Activated CD8-positive, alpha-beta memory T cell treated with anti-CD3 and anti-CD28 coated beads for 24 hours (primary cell): ENCODE measurements at places on chromosomes 1 and 21.

DNA sequence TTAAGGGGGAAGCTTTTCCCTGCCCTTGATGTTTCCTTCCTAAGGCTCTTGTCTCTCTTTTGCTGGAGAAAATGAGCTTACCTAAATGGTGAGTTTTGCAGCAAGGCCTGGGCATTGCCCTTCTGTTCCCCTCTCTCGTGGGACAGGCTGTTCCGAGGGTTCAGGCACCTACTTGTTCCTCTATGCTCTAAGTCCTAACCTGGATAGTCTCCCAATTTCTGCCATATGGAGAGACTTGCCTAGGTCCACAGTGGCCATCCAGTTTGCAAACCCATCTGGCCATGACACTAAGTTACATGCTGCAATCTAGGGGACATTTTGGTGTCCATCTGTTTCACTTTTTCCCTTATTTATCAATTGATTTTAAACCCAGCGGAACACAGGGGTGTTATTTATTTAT is 192.0 kb upstream of the KIAA0040 start:
- no peak for DNase-seq

DNA sequence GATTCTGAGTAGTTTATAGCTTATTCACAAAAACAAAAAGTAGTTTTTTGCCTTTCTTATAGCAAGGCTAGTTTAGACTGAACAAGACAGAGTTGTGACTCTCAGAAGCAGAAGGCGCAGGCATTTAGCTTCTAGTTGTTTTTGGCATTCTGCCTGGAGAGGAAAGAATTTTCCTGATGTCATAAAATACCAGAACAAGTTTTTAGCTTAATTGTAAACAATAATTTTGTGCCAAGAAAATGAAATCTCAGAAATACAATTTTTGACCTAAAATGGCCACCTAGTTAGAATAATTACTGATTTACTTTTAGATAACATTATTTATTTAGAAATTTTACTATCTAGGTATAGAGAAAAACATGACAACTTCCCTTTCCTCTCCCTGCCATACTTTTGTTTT is 1.0 kb downstream of the DNAJB4 start:
- DNase-seq = no peak

DNA sequence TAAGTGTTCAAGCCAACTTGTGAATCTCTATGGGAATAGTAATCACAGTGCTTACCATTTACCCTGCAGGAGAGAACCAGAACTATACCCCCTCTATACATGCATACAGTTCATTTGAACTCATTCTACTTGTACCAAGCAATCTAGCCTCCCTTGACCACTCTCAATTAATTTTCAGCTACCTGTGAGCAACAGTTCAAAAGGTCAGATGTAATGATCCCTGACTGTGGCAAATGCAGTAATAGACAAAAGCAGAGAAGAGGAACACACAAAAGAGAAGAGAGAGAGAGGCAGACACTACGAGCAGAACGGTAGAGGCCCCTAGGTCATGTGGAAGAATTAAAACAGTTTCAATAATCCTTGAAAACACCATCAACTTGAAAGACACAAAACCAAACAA is 52.8 kb downstream of the FMO4 start:
- no peak for DNase-seq

DNA sequence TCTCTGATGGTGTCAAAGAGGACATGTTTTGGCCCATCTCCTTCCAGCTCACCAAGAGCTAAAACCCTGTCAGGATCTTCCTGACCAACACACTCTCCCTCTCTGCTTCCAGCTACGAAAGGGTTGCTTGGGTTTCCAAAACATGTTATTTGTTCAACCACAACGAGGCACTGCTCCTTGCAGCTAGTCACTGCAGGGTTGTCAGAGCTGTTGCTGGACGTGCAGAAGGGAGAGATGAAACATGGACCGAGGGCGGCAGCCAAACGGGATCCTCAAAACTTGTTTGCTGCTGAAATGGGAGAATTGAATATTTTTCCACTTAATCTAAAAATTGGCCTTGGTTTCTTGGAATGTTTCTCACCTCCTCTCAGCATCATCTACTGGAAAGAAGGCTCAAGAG is 12.4 kb downstream of the ZBTB18 start:
- DNase-seq = no peak

GRCh38 chr1:85225624-85226380 is 25.0 kb upstream of the SYDE2 start:
- DNase-seq = no peak

GRCh38 chr1:54360165-54361005 is 45.8 kb downstream of the SSBP3 start:
- no peak for DNase-seq

DNA sequence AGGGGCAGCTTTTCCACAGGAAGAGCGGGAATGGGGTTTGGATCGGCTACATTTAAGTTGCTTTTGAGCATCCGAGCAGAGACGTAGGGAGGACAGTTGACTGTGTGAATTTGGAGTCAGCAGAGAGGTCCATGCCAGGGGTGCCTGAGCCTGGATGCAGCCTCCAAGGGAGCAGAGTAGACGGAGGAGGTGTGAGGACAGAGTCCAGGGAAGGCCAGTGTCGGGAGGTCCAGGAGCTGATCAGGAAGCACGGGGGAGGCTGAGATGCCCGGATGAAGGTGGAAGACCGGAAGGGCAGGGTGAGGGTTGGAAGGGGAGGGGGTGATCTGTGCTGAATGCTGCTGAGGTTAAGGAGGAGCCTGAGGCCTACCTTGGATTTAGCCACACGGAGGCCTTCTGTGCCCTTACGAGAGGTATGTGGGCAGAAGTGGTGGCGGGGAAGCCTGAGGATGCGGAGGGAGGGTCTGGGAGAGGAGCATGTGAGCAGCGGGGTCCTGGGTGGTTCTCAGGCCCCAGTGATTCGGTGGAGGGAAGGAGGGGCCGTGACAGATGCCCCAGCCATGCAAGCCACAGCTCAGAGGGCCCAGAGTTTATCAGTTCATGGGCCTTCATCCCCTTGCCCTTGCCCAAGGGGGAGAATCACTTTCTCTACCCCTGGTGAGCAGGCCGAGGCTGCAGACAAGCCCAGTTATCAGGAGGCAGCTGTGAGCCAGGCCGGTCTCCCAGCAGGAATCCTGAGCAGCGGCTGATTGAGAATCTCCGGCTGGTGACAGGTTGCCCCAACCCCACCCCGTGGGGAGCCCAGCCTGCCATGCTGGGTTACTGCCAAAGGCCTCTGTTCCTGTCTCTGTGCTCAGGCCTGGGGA is 54.0 kb upstream of the ACTL8 start:
- no peak for DNase-seq

GRCh38 chr1:152313319-152313801 is 11.7 kb downstream of the FLG start:
- no peak for DNase-seq

- DNase-seq = no peak
Observed at GRCh38 chr21:45325206-45326168, 37.8 kb upstream of the POFUT2 start.

DNA sequence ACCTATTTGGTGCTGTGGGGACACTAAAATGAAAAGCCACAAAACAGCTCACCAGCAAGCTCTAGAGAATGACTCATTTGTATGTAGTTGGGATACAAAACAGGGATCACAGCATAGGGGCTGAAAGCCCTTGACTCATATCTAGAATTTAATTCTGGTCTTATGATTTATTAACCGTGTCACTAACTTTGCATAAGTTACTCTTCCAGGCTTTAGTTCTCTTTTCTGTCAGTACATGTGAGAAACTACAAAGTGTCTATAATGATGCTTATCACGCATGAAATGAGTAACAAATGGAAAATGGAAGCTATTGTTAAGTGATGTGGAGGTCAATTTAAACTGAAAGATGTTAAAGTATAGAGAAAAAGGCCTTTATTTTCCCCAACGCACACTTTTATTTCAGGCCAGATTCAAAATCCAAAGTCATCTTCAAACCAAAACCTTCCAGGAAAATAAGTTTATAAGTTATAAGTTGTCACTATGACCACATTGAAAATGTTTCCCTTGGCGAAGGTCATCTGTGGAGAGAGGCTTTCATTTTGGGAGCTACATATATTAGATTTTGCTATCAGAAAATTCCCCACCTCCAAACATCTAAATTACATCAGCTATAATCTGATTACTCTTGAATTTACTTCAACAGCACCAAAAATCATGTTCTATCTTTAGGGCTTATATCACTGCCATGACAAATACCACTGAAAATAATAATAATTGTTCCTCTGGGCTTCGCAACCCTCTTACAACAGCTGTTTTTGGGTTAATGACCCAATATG is 430.5 kb downstream of the MRPL39 start:
- no peak for DNase-seq

DNA sequence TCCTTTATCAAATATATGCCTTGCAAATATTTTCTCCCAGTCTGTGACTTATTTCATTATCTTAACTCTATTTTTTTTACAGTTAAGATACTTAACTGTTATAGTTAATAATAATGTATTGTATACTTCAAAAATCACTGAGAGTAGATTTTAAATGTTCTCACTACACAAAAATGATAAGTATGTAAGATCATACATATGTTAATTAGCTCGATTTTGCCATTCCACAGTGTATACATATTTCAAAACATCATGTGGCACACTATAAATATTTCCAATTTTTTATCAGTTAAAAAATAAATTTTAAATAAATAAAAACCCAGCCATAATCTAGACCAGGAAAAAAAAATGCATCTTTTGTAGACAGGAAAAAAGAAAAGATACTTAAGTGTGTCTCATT is 27.2 kb downstream of the CTTNBP2NL start:
- DNase-seq = no peak

DNA sequence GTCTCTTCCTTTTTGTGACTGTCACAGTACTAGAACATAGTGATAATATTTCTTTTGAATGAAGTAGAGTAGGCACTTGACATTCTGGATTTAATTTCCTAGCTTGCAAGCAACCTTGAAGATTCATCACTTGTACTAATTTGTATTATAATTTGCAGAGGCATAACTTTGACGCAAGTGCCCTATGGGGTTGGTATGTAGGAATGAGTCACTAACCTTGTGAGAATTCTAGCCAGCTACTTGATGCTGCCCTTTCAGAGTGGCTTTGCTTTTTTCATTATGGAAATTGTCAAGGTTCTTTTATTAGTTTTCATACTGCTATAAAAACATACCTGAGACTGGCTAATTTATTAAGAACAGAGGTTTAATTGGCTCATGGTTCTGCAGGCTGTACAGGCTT is 13.7 kb upstream of the DPH5 start:
- DNase-seq = no peak

DNA sequence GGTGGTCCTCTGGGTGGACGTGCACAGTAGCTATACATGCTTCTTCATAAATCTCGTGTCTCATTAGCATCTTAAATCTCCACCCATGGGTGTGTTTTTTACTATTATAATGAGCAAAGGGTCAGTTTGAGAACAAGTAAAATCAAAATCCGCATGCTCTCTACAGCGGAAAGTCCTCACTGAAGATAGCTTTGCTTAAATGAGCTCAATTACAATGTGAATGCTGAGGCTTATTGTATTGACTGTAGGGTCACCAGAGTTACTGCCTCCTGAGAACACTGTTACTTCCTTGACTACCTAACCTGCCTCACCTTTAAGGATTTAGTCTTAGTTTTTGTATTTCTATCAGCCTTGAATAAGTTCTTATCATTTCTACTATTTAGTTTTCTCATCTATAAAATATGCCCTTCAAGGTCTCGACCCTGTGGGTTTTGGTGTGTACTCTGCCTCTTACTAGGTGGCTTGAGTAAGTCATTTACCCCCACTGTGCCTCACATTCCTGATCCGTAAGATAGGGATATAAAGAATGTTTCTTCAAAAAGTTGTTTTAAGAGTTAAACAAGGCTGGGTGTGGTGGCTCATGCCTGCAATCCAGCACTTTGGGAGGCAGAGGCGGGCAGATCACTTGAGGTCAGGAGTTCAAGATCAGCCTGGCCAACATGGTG is 7.9 kb downstream of the SLAMF7 start:
- DNase-seq = no peak

DNA sequence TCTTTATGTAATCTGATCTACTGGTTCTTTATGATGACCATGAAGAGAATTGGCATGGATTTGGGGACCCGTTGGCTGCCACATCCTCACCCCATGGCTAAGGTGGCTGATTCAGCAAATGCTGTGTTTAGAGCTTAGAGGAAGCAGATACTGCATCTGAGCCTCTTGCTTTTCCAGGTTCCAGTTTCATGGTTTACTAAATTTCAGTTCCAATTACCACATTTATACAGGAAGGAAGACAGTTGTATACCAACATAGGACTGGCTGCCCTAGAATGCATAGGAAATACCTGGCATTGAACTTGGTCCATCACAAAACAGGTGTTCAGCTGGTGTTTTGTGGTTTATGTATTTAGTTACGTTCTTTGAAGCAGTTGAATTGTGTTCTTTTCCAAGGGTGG is 107.1 kb downstream of the ST3GAL3 start:
- DNase-seq = no peak

- peak; percentile 80 for DNase-seq
Observed at GRCh38 chr1:247373721-247374141, 42.1 kb upstream of the ZNF496 start.

DNA sequence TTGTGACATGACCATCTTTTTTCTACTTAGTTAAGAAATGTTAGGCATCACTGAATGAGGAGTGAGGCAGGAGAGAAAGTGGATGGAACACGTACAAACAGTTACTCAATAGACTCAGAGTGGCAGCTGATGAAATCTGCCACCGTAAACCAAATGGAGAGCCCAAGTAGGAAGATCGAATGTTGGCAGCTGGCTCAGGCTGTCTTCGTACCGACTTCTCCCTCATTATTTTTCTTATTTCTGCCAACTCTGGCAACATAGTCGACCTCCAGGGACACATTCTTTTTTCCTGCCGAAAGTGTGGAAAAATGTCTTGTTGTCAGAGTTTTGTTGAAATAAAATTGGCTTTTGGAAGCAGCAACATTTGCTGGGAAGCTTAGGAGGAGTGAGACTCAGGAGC is 143.3 kb downstream of the GREM2 start:
- DNase-seq = no peak

- no peak for DNase-seq
Observed at GRCh38 chr1:246893191-246893939, 38.4 kb downstream of the AHCTF1 start.

GRCh38 chr1:224432672-224433040 is 1.9 kb downstream of the WDR26 start:
- DNase-seq = no peak

DNA sequence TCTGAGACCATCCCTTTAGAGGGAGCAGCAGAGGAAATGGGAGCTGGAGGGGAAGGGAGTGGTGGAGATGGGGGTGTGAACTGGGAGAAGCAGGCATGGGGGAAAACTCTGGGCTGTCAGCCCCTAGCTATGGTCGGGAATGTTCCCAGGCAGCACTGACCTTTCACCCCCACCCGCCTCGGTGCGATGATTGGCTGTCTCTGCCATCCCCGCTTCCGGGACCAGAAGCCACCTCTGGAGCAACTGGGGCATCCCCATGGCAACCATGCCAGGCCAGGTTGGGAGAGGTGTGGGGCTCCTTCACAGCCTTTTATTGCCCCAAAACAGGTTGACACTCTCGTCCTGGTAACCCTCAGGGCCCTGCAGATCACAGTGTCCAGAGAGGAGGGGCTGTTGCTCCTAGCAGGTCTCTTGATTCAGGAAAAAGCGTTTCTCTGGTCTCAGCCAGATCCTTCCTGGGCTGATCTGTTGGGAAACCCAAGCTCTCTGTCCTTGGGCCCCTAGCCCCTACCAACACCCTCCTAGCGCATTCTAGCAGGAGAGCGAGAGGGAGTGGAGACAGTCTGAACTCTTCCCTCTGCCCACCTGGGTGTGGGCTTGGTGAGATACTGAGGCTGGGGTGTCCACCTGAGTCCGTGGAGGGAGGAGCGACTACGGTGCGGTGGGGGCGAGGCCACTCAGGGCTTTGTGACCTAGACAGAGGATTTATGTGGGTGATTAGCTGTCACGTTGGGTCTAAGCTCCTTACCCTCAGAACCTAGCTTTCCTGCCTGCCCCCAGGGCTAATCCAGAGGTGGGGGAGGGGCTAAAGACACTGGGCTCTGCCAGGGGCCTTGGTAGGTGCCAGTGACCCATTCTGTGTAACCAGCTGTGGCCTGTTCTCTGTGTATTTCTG is 12.2 kb upstream of the SLC6A9 start:
- DNase-seq = no peak
